ENCODE measurements at places on chromosomes 4 and X.
A peak's percentile ranks its signal among the peaks of the same experiment; 100 is the strongest.

GRCh38 chr4:182276210-182277109, 33.3 kb downstream of the TENM3 start:
- no peak for DNase-seq

DNA sequence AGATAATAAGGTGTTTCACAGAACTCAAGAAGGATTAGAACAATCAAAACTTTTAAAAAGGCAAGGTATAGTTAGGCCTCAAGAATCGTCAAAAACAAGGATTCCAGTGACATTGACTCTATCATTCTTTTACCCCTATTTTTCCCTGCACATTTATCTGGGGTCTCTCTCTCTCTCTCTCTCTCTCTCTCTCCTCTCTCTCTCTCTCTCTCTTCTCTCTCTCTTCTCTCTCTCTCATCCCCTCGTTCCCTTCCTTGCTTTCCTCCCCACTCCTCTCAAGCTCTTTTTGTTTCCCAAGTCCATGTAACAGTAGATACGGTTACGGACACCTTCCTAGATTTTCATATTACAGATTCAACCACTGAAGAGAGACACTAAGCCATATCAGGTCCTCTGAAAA, 3.2 kb upstream of the TMLHE start:
- no peak for DNase-seq

DNA sequence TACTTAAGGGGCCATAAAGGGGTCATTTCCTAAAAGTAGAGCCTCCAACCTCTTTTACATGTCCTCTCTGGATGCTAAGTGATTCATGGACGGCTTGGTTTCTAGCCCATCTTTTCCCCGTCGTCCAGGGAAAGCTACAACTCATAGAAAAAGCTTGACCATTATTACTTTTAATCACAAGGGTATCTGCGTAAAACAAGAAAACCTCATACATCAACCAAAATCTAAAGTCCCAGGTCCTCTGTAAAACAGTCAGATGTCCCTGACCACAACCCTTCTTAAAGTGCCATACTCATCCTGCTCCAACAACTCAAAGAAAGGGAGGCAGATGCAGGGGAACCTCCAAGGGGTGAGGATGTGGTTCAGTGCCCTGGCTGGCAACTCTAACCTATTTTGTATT, 29.6 kb downstream of the ADGRA3 start:
- DNase-seq, result no peak

DNA sequence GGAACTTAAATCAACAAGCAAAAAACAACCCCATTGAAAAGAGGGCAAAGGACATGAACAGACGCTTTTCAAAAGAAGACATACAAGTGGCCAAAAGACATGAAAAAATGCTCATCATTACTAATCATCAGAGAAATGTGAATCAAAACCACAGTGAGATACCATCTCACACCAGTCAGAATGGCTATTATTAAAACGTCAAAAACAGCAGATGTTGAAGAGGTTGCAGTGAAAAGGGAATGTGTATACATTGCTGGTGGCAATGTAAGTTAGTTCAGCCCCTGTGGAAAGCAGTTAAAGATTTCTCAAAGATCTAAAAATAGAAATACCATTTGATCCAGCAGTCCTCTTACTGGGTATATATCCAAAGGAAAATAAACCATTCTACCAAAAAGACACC, 22.6 kb downstream of the RTL9 start:
- DNase-seq, result no peak

- no peak for DNase-seq
Observed at GRCh38 chrX:47222751-47223350, 4.4 kb downstream of the CDK16 start.

GRCh38 chr4:123455360-123455759, 58.8 kb downstream of the SPRY1 start:
- DNase-seq, result no peak

GRCh38 chr4:44668526-44668925, 9.7 kb upstream of the GUF1 start:
- DNase-seq, result no peak

DNA sequence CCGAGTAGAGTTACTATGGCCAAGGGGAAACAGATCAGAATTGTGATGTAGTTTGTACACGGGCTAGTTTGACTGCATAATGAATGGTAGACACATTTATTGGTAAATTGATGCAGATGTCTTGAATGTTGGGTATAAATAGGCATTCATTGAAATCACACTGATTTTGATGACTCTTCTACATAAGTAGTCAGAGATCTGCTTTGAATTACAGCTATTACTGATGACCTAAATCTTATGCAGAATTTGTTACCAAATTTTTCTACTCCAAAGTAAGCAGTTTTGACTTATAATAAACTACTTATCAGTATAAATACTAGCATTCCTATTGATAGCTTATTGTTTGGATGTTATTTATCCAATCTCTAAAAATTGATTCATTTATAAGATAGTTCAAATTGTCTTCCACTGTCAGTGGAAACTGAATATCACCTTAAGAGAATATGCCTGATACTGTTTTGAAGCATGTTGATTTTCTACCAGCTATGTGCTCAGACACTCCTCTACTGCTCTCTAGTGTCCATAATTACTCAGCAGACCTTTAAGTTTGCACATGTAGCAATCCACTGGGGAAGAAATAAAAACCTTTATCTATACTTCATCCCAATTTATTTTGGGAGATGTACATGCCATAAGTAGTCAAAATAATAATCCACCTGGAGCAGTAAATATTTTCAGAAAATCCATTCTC, 120.3 kb downstream of the RASL11B start:
- DNase-seq, result no peak

DNA sequence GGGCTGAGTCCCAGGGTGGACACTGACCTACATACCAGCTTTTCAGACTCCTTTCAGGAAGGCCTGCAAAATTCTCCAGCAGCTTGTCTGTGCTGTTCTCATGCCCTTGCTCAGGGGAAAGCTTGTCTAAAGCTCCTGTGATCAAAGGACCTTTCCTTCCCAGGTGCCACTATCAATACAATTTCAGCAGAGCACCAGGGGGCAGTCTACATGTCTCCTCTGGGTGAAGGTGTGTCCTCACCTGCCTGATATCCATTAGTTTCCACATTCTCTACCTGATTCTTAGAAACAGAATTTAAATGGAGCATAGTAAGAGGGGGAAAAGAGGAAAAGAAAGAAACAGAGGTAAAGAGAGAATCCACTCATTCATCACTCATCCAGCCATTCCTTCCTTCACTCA, 114.2 kb downstream of the PPARGC1A start:
- DNase-seq, result no peak

- no peak for DNase-seq
Observed at GRCh38 chr4:87236861-87237260, 16.4 kb upstream of the KLHL8 start.

- no peak for DNase-seq
Observed at GRCh38 chr4:13944095-13944511, 316.6 kb upstream of the BOD1L1 start.

GRCh38 chr4:76301068-76301774, 5.3 kb upstream of the STBD1 start:
- DNase-seq, result peak; percentile 18

DNA sequence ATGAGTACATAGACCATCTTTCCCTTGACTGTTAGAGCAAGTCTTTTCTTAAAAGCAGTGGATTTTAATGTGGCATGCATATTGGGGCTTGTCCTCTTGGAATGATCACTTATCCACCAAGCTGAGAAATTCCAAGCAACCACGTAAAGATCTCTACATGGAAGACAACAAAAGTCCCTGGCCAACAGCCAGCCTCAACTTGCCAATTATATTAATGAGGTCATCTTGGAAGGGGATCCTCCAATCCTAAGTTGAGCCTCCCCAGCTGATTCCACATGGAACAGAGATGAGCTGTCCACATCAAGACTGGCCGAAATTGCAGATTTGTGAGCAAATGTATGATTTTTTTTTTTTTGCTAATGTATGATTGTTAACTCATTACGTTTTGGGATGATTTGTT, 20.6 kb upstream of the FTHL17 start:
- no peak for DNase-seq

- DNase-seq, result no peak
Observed at GRCh38 chr4:48118081-48118480, 16.0 kb downstream of the TXK start.

- peak; percentile 47 for DNase-seq
Observed at GRCh38 chr4:128061566-128062536, 739 bp downstream of the LARP1B start.

DNA sequence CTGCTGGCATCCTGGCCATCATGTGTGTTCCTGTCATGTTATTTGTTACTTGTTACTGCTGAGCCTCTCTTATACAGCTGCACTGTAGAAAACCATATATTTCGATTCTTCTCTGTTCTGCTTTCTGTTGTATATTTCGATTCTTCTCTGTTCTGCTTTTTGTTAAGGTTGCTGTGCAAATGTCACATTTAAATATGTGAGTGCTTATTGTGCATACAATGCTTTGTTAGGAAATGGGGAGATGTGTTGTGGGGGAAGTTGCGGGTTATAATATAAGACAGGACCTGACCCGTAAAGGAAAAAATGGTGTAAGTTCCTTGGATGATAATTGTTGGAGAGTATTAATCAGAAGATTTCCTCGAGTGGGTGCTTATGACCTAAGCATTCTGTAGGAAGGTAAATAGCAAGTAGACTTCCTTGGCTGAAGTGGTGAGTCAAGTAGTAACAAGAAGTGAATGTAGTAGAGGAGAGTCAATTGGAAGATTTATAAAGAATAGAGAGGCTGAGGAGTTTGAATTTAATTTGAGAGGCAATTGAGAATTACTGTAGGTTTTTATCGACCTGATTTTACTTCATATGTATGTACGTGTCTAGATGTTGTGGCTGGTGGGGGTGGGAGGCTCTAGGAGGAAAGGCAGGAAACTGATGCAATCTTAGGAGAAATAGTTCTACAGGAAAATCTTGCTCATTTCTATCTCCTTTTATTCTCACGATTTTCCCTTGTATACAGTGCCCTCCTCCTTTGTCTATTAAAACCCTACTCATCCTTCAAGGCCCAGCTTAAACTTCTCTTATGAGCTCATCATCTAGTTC, 8.5 kb downstream of the OGT start:
- no peak for DNase-seq

DNA sequence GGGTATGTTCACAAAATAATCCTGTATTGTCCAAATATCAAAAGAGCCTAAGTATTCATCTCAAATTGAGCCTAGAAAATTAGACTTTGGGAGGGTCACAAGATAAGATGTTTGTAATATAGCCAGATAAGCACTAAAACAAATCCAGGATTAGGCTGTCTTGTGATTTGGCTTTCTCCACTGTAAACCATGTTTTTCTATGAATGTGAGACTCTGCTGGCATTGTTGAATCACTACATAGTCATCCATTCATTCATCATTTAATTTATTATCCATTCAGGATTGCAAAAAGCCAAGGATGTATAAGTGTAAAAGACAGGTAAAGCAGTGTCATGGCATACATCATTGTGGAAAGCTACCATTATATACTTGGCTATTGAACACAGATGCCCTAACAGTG, 148.0 kb downstream of the GRID2 start:
- DNase-seq, result no peak

DNA sequence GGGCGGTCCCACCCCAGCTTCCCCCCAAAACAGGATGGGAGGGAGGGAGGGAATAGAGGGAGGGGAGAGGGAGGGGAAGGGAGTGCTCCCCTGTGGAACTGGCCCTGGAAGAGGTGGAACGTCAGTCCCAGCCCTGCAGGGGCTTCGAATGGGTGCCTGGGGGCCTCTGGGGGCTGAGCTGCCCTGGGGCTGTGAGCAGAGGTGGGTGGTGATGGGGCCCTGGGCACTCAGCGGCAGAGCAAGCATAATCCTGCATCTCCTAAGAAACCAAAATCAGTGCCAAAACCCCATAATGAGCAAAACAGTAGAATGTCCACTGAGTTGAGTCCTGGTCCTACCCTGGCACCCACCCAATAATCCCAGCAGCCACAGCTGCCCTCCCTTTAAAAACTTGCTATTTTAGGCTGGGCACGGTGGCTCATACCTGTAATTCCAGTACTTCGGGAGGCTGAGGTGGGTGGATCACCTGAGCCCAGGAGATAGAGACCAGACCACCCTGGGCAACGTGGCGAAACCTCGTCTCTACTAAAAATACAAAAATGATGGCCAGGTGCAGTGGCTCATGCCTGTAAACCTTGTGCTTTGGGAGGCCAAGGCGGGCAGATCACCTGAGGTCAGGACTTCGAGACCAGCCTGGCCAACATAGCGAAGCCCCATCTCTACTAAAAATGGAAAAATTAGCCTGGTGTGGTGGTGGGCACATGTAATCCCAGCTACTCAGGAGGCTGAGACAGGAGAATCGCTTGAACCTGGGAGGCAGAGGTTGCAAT, 11.1 kb downstream of the DOK7 start:
- DNase-seq, result no peak

DNA sequence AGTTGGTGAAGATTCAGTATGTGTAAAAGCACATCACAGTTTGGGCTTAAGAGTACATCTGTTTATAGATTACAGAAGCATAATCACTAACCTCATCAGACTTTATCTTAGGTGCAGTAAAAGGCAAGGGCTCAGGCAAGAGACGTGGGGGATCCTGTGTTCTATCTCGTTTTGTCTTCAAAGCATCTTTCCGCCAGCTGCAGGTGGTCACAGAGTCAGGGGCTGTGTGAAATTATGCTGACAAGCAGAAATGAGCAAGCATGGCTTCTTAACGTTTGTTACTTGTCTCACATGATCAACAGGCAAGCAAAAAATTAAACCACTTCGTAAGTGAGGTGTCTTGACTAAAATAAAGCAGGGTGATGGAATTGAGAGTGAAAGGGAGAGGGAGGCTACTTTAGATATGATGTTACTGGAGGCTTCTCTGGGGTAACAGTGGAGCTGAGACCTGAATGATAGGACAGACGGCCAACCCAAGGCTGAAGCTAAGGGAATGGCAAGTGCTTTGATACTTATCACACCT, 1.4 kb upstream of the TEC start:
- DNase-seq, result no peak

DNA sequence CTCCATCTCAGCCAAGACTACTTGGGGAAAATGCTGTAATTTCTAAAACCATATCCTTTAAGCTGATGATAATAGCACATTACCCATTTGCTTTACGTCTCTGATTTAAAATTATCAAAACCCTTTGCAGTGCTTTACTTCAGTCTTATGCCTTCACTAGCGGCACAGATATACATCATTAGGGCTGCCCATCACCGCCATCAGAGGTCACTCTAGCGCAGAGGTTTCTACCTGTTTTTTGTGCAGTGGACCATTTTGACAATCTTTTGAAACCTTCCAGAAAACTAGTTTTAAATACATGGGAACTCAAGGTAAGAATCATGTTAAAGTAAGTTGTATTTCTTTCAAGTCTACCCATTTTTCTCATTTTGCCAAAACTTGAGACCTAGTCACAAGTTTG, 592.5 kb downstream of the PPARGC1A start:
- DNase-seq, result no peak

- DNase-seq, result no peak
Observed at GRCh38 chr4:159145318-159145991, 42.6 kb downstream of the RAPGEF2 start.

DNA sequence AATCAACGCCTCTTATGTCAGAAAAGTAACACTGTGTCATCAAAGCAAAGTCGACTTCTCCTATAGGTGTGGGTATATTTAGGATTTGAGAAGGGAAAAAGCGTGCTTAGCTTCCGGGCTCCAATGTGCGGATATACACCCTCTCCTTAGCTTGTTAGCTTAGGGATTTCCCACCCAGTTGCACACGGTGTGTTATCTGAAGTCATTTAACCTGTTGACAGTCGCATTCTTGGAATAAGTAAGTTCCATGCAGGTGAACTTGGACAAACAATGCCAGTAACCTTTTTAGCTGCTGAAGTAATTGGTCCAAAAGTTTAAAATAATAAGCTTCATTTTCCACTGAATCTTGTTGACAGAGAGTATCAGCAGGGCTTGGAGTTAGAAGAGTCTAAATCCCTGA, 113.7 kb downstream of the SHROOM3 start:
- no peak for DNase-seq
